ENCODE measurements at places on chromosomes 5 and 9.

- no peak overlapping the region for H3K27ac ChIP-seq
- no peak for DNase-seq
- no peak overlapping the region for H3K4me3 ChIP-seq
- no peaks in the 10 kb centered on the region for H3K27me3 ChIP-seq
These were observed 59.4 kb downstream of the ZNF354C start for GRCh38 chr5:179119415-179120170.

DNA sequence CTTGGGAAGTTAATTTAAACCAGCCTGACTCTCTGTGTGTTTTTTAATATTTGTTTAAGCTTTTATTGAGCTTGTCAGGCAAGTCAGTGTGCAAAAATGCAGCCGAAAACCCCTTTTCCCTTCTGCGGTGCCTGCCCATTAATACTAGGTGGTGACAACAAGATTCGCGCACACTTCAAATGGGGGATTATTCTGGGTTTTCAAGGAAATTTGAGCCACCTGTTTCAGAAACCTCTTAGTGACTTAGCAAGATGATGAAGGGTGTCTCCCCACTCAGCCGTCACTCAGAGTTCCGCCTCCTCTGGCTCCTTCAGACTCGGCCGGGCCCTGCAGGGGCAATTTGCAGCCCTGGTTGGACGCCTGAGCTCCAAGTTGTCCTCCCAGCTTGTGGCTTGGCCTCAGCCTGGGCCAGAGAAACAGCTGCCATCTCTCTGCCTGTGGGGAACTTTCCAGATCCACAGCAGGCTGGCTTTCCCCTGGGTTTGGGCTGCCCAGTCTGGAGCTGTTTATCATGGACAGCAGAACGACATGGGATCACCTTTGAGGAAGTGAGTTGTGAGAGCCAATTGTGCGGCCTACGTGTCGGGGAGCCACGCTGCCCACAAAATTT lies 75.9 kb downstream of the SPRY4 start:
- no peak overlapping the region for H3K4me3 ChIP-seq
- DNase-seq = no peak
- no peaks in the 10 kb centered on the region for H3K36me3 ChIP-seq
- no peaks in the 10 kb centered on the region for H3K27me3 ChIP-seq
- no peaks in the 10 kb centered on the region for H3K4me1 ChIP-seq

- DNase-seq = peak; percentile 3
- H3K4me3 ChIP-seq = no peak overlapping the region
- no peak overlapping the region for H3K27ac ChIP-seq
- no peaks in the 10 kb centered on the region for H3K4me1 ChIP-seq
- H3K36me3 ChIP-seq = no peaks in the 10 kb centered on the region
- H3K27me3 ChIP-seq = peaks cover 8% of the 10 kb centered on the region
These were observed 33.2 kb downstream of the GRIN3A start for GRCh38 chr9:101705135-101705661.

DNA sequence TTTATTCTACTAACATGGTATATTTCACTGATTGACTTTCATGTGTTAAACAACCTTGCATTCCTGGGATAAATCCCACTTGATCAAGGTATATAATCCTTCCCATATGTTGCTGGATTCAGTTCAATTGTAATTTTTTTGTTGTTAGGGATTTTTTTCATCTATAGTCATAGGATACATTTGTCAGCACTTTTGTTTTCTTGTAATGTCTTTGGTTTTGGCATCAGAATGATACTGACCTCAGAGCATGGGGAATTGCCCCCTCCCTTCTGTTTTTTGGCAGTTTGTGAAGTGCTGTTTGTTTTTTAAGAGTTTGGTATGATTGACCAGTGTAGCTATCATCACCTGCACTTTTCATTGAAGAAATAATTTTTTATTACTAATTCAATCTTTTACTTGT lies 176.8 kb upstream of the RASEF start:
- no peak overlapping the region for H3K27ac ChIP-seq
- no peaks in the 10 kb centered on the region for H3K36me3 ChIP-seq
- no peaks in the 10 kb centered on the region for H3K27me3 ChIP-seq
- H3K4me3 ChIP-seq = no peak overlapping the region

GRCh38 chr5:141683596-141684141 lies 1.6 kb upstream of the ARAP3 start:
- no peak for DNase-seq
- H3K27ac ChIP-seq = no peak overlapping the region
- H3K27me3 ChIP-seq = no peaks in the 10 kb centered on the region
- peaks cover 8% of the 10 kb centered on the region for H3K4me1 ChIP-seq
- no peaks in the 10 kb centered on the region for H3K36me3 ChIP-seq

All from thyroid gland (tissue), 4 donors.